Foreskin keratinocyte (primary cell): ENCODE measurements at places on chromosomes 3 and 15.

DNA sequence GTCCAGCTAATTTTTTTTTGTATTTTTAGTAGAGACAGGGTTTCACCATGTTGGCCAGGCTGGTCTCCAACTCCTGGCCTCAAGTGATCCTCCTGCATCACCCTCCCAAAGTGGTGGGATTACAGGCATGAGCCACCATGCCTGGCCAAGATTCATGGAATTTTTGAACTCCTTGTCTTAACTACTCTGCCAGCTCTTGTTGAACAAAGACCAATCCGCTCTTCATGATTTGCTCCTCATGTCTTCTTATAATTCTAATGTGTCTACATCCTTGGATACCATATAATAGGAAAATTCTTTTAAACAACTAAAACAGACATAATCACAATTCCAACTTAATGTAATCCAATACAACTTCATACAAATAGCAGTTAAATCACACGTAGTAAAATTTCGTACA lies 21.3 kb downstream of the UBA5 start:
- no peak for DNase-seq

- peak; percentile 77 for DNase-seq
Observed at GRCh38 chr3:160084998-160085397, 96.4 kb downstream of the IL12A start.

GRCh38 chr3:52568069-52568468 lies 31.7 kb downstream of the UQCC5 start:
- DNase-seq, result no peak

GRCh38 chr15:98257290-98257689 lies 296.8 kb downstream of the ARRDC4 start:
- DNase-seq, result no peak

GRCh38 chr3:138578141-138578540 lies 15.9 kb downstream of the CEP70 start:
- no peak for DNase-seq

DNA sequence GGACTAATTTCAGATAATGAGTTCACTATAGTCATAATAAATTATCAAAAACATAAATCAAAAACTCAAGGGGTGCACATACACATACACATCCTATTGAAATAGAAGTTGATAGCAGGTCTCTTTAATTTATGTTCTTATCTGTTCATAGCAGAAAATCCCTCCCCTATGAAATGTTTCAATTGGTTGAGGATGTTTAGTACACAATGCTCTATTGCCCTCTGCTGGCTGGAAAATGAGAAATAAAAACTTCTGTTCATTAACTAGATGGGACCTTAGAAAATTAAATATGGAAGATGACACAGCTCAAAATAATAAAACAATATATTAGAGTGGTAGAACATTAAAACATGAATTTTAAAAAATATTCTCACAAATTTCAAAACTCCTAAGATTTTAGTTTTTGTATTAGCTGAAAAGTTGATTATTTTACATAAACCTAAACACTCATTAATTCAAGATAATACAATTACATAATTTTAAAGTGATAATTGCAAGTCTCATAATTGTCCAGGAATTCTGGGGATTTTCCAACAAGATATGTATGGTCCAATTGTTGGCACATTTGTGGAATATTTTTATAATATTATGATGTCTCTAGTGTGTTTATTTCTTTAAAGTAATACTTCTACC lies 735.0 kb downstream of the ROBO1 start:
- peak; percentile 48 for DNase-seq

DNA sequence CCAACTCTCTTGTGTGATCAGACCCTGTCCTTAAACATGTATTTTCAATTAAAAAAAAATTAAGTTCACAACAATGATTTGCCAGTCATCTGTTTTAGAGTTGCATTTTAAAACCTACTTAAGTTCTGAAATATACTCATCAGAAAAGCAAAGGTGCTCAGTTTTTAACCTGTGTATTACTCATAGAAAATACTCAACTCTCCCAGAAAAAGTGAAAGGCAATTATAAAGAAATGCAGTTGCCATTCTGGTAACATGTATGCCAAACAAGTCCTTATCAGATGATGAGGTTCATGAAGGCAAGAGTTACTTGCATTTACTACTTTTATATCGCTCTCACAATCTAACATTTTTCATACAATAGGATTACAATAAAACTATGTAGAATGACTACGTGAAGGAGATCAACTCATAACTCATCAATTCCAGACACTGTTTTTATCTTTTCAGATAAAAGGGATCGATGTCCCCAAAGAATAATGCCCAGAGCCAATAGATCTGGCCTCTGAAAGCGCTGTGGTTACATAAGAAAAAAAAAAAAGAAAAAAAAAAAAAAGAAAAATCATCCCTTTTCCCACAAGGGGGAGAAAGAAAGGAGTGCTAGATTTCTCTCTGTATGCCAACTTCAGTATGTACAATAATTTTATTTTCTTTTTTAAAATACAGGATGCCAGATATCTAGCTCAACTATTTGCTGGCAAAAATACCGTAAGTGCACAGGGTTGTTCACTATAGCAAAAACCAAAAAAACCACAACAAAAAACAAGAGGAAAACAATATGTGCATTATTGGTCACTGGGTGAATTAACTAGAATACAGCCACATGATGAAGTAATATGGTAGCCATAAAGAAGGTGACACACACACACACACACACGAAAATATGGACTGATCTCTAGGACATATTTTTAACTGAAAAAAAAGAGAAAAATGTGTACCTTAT lies 137.4 kb downstream of the NR1I2 start:
- DNase-seq, result no peak

DNA sequence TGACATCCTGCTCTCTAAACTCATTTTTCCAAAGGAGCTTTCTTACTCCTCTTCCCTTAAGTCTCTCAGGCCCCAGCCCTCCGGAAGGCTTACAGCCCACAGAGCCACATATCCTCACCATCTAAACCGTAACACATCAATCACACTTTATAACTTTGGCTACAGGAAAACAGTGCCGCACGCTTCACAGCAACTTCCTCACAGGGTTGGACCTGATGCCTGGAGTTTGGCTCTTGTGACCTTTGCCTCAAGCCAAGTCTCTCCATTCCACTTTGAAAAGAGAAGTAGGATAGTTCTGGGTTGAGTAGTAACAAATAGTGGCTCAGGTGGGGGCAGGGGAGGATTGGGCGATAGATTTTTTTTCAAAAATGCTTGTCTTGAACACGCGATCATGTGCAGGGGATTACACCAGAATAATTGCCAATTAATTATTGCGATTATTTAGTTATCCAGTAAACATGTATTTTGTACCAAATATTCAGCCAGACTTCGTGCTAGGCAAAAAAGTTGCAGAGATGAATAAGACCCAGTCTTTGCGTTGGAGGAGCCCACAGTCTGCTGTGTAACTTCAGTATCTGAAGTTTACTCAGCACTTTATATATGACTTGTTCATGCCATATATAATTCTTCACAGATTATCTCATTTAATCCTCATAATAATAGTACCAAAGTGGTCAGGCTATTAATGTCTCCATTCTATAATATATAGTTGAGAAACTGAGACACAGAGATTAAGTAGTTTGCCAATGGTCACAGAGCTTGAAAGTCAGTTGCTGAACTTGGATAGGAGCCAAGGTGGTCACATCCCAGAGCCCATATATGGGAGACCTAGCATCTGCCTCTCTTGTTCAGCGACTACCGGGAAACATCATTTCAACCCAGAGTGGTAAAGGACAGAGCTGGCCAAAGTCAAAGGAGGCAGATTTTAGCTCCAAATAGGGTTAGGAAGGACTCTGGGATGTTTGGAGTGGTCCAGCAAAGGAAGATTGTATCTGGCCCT lies 2.4 kb upstream of the ETV5 start:
- no peak for DNase-seq

GRCh38 chr3:58359621-58360020 lies 26.9 kb downstream of the PXK start:
- DNase-seq, result no peak

- DNase-seq, result no peak
Observed at GRCh38 chr3:135444058-135444457, 521.5 kb upstream of the PPP2R3A start.

DNA sequence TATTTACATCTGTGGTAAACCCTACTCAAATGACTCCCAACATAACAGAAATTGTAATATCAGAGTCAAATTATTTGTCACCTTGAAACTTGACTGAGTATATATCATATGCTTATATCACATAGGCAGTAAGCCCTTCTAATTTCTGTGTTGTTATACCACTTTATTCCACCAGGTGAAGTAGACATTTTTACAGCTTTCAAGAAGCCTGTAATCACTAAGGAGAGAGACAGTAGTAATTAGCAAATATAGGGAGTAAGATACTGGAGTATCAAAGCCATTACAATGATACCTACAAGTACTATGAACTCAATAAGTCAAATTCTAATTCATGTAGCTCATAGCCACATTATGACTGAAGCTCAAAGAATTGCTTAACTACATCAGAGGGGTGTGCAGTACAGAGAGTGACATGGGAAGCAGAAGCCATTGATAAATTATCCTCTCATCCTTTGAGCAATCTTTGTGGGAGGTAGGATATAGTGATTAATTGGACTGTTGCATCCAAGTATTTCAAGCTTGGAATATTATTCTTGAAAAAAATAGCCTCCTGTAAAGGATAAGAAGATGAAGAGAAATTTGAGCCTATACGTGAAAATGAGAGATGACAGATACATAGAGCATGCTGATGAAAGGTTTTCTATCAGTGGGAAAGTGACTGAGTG lies 1005.9 kb downstream of the ZPLD1 start:
- DNase-seq, result no peak

GRCh38 chr3:117927825-117928224 lies 1106.8 kb downstream of the IGSF11 start:
- DNase-seq, result no peak

DNA sequence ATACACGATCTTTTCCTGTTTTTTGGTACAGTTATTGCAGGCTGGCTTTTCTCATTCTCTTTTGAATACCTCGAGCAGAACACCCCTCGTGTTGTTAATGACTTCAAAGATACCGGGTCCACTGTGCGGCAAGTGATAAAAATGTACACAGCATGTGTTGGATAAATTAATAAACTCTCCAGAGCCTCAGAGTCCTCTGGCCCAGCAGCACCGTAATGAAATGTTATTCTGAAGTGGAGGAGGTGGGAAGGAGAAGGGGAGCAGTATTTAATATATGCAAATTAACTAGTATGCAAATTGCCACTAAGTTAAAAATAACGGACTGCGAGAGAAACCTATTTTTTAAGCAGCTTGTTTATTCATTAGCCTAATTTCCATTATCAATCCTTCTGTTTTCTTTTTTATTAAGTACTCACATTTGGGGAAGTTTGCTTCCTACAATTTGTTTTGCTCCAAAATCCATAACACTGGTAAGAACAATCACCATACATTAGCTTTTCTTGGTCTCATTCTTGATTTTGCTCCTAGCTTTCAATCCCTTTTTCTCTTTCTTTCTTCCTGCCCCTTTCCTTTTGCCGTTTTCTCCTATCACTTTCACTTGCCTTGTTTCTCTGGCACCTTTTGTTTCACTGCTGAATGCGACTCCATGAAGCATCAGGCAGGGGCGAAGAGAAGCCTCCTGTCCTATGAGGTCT lies 462.3 kb upstream of the PPP2R3A start:
- DNase-seq, result no peak

- DNase-seq, result no peak
Observed at GRCh38 chr15:53675832-53676231, 83.6 kb downstream of the WDR72 start.
